ENCODE measurements at places on chromosomes 4 and X.
A peak's percentile ranks its signal among the peaks of the same experiment; 100 is the strongest.

DNA sequence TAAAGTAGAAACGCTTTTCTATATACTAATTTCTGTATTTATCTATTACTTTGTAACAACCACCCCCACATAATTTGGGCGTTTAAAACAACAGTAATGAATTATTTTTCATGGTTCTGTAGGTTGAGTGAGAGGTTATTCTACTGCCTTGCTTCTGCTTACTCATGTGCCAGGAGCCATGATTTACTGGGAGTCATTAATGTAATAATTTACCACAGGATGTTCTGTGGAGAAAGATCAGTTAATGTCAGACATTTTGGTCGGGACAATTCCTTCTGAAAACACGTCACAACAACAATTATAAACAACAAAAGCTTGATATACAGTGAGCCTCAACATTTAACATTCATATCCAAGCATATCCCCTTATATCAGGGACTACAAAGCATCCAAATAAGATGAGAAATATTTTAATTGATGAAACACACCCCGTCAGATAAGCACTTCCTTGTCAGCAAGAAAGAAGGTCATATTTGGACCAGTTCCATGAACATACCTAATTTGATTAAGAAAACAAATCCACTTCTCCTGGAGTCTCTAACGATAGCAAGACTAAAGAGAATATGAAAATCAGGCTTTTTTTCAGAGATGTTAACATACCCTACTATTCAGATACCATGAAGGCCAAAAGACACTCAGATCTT is 238.5 kb downstream of the PRDM5 start:
- no peak overlapping the region for H3K27ac ChIP-seq
- H3K27me3 ChIP-seq: peaks cover 13% of the 10 kb centered on the region
- no peak overlapping the region for H3K4me3 ChIP-seq

GRCh38 chr4:8510191-8510590 is 69.6 kb downstream of the TRMT44 start:
- H3K4me3 ChIP-seq: no peak overlapping the region
- no peak for ATAC-seq
- no peaks in the 10 kb centered on the region for H3K36me3 ChIP-seq
- H3K27me3 ChIP-seq: no peaks in the 10 kb centered on the region
- no peaks in the 10 kb centered on the region for H3K4me1 ChIP-seq

DNA sequence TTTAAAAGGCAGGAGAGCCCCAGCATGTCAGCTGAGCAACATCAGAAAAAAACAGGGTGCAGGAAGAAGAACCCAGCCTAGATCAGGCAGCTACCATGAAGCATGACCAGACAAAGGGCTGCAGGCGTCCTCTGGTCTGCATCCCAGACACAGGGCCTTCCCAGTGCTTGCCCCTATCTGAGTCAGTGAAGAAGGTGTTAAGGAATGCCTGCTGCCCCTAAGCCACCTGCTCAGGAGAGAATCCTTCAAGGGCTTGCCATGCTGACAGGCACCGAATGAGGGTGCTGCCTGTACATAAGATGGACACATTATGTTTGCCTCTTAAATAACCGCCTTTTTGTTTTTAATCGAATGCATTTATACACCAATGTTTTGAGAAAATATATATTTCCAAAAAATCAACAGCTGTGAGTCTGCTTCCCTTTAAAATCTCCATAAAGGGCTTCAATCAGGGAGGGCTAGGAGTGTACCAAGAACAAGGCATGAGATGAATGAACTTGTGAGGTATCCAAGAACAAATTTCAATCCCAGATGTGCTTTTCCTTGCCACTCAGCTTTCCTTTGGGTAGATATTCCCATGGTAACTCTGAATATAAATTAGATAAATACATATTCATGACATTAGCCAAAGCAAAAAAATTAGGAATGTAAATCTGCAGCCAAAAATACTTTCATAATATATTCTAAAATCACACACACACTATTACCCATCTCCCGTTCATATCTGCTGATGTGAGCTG is 85.1 kb downstream of the SLC9A7 start:
- no peaks in the 10 kb centered on the region for H3K4me1 ChIP-seq
- H3K4me3 ChIP-seq: no peak overlapping the region
- no peaks in the 10 kb centered on the region for H3K27me3 ChIP-seq
- no peak for ATAC-seq
- H3K36me3 ChIP-seq: peaks cover 7% of the 10 kb centered on the region
- H3K27ac ChIP-seq: no peak overlapping the region

DNA sequence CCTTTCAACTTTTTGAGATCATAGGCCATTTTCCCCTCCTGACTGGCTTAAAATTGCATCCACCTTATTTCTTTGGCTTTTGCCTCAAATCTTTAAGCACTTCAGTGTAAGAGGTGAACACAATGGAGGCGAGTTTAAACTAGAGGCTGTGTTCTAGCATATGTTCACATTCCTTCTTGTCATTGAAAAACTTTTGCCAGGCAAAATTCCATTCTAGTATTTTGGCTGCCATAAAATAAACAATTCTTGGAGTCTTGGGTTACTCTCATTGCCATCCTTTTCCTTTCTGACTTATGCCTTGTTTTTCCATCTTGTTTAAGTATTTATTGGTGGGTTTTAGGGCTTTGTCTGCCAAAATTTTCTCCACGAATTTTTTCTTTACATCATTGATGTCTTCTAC is 137.3 kb upstream of the ANXA10 start:
- H3K4me3 ChIP-seq: no peak overlapping the region
- H3K27ac ChIP-seq: no peak overlapping the region
- H3K4me1 ChIP-seq: no peaks in the 10 kb centered on the region
- no peak for ATAC-seq
- H3K27me3 ChIP-seq: no peaks in the 10 kb centered on the region

- H3K4me1 ChIP-seq: no peaks in the 10 kb centered on the region
- H3K27me3 ChIP-seq: peaks cover 9% of the 10 kb centered on the region
- H3K4me3 ChIP-seq: no peak overlapping the region
- H3K36me3 ChIP-seq: no peaks in the 10 kb centered on the region
Measured at GRCh38 chr4:101806914-101807313, 16.4 kb downstream of the BANK1 start.

GRCh38 chrX:55161581-55161980 is 58.6 kb upstream of the PAGE5 start:
- peak overlapping the region; percentile 91 for H3K27ac ChIP-seq
- no peak for ATAC-seq
- H3K4me3 ChIP-seq: peak overlapping the region; percentile 92
- H3K4me1 ChIP-seq: peaks cover 6% of the 10 kb centered on the region

- no peak overlapping the region for H3K27ac ChIP-seq
- no peaks in the 10 kb centered on the region for H3K27me3 ChIP-seq
- no peaks in the 10 kb centered on the region for H3K4me1 ChIP-seq
- ATAC-seq: no peak
Measured at GRCh38 chr4:150619042-150619441, 37.1 kb downstream of the MAB21L2 start.

DNA sequence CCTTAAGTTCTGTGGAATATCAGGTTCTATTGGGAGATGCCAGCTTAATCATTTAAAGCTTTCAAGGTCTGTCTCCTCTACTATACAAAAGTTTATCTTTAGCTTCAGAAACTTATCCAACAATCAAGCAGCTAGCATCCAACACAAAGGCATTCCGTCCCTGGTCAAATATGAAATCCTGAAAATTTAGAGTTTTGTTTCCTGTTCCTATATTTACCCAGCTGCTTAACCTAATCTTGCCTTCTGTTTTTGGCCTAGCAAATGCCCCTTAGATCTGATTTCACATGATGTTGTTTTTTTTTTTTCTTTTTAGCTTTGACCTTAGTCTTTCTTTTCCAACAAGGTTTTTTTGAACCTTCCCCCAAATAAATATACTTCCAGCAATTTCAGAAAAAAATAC is 33.8 kb downstream of the FAM13A start:
- no peak for ATAC-seq
- no peak overlapping the region for H3K4me3 ChIP-seq
- H3K27me3 ChIP-seq: no peaks in the 10 kb centered on the region
- H3K36me3 ChIP-seq: no peaks in the 10 kb centered on the region
- H3K27ac ChIP-seq: no peak overlapping the region

Data from activated T-helper 17 cell treated with anti-CD3 and anti-CD28 coated beads, Interleukin-2, amount 50 U/mL, for 72 hours (primary cell).